GM19239 (cell line): ENCODE measurements at places on chromosomes 13 and 19.

GRCh38 chr19:17685451-17686022, 2.6 kb downstream of the UNC13A start:
- DNase-seq = no peak

DNA sequence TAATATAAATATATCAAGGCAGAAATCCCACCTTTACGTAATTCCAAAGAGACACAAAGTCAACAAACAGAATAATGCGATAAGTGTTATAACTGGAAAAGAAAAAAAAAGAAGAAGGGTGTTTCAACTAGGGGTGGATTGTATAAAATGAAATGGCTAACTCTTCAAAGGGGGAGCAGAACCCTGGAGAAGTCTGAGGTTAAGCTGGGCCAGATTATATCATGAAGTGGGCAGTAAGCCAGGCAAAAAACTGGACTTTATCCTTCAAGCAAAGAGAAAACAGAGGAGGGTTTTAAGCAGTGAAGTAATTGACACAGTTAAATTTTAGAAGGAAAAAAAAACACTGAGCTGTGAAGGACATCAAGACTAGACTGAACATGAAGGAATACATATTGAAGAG, 41.9 kb downstream of the TBC1D4 start:
- DNase-seq = no peak

DNA sequence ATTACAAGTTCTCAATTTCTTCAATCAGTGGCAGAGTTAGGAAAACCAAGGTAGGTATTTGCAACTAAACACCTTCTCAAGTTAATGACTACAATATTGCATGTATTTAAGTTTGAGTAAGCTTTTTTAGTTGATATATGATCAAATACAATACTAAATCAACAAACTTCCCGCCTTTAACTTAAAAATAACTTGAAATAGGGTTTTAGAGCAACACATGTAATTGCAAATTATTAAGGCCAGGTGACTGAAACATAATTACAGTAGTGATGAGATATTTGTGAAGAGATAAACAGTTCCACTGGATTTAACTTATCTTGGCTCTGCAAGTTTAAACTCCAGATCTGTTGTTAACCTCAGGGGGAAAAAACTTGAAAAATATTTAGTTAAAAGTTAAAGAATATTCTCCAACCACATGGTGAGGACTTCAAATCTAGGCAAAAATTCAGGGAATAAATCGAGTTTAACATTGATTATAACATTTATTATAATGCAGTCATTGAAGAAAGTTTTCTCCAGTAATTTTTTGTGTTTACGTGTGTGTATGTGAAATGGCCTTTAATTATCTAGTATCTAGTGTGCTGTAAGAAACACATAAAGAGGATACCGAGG, 3.6 kb downstream of the DACH1 start:
- no peak for DNase-seq

GRCh38 chr13:31012655-31013024, 80.2 kb downstream of the TEX26 start:
- no peak for DNase-seq

DNA sequence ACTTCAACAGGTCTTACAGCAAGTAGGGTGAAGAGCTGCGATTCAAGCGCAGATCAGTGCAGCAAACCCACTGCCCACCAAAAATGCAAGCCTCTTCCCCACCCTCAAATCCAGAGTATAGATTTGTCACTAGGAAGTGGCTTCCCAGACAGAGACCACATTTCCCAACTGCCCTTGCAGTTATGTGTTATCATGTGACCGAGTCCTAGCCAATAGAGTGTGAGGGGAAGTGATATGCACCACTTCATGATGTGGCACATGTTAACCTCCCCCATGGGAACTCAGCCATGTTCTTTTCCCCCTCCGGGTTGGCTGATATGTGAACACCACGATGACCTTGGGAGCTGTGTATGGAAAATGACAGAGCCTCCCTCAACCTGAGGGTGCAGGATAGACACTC, 50.8 kb downstream of the MBD3L2B start:
- DNase-seq = no peak

DNA sequence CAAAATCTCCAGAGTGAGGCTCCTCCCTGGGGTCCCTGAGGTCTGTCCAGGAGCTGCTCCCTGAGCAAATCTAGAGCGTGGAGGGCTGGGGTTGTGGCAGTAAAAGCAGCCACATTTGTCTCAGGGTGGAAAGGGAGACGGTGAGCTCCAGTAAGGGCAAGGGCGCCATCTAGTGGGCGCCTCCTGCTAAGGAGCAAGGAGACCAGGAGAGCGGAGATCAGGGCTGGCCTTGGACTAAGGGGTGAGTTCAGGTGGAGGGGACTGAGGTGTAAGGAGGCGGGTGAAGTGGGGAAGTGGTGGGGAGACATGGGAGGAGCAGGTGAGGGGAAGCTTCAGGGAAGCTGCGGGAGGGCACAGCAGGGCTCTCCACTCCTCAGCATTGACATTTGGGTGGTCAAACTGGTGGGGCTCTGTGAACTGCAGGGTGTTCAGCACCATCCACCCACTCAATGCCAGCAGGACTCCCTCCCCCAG, 5.3 kb upstream of the CEACAM21 start:
- peak; percentile 59 for DNase-seq

- no peak for DNase-seq
These were observed 608.3 kb downstream of the PCDH17 start for GRCh38 chr13:58239774-58240268.

- DNase-seq = no peak
These were observed 72.0 kb downstream of the SPATA13 start for GRCh38 chr13:24232474-24232873.

GRCh38 chr13:64069892-64070291, 2654.2 kb upstream of the PCDH20 start:
- no peak for DNase-seq

- no peak for DNase-seq
These were observed 252.8 kb downstream of the RFC3 start for GRCh38 chr13:34070544-34071303.

GRCh38 chr19:41646589-41647204, 19.8 kb upstream of the CEACAM4 start:
- DNase-seq = no peak

DNA sequence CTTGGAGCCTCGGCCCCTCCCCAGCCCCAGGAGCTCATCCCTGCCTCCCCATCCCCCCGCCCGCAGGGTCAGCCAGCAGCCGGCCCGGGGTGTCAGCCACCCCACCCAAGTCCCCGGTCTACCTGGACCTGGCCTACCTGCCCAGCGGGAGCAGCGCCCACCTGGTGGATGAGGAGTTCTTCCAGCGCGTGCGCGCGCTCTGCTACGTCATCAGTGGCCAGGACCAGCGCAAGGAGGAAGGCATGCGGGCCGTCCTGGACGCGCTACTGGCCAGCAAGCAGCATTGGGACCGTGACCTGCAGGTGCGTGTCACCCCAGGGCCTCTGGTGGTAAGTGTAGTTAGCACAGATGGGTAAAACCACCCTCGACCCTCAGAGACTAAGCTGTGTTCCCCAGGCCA, 13.8 kb downstream of the MAP1S start:
- no peak for DNase-seq

GRCh38 chr13:19573120-19573716, 11.9 kb upstream of the TPTE2 start:
- DNase-seq = no peak

DNA sequence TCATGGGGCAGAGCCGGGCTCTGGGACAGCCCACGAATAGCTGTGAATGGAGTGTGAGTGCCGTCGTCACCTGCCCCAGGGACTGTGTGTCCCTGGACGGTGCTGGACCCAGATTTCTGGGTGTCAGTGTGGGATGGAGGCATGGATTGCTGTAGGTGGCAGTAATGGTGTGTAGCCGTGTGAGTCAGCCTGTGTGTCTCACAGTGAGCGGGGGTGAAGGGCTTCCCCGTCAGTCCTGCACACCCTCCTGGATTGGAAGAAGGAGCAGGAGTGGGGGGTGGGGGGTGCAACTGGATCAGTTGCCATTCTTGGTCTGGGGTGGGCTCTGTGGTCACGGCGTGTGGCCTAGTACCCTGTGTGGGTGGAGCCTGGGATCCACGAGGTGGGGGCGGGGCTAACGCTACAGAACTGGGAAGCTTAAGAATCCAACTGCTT, 6.5 kb upstream of the LTBP4 start:
- no peak for DNase-seq

DNA sequence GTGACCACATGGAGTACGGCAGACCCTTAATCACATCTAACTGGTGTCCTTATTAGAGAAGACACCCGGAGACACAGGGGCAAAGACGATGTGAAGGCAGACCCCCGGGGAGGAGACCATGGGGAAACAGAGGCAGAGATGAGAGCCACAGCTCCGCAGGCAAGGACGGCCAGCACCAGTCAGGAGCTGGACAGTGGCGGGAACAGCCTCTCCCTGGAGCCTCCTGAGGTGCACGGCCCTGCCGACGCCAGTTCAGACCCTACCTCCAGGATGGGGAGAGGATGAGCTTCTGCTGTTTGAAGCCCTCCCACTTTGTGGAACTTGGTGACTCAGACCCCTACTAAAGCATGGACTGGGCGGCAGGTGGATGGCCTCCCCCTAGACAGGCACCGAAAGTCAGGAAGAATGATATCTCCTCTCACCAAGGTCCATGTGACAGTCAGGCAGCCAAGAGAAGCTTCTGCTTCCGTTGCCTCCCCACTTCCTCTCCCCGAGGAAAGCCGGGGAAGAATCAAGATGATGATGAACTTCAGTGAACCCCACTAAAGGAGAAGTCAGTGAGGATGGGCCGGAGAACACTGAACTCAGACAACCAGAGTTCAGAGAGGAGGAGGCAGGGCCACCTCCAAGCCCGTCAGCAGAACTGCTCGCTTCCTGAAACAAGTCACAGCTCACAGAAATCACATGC, 25.4 kb downstream of the RAB20 start:
- DNase-seq = peak; percentile 27

GRCh38 chr19:47190167-47190727, 40.8 kb downstream of the BBC3 start:
- no peak for DNase-seq

GRCh38 chr19:38208571-38208970, 15.5 kb downstream of the DPF1 start:
- no peak for DNase-seq

GRCh38 chr13:32409561-32410421, 18.1 kb downstream of the N4BP2L1 start:
- no peak for DNase-seq

GRCh38 chr19:33261511-33262189, 36.0 kb upstream of the SLC7A10 start:
- no peak for DNase-seq

DNA sequence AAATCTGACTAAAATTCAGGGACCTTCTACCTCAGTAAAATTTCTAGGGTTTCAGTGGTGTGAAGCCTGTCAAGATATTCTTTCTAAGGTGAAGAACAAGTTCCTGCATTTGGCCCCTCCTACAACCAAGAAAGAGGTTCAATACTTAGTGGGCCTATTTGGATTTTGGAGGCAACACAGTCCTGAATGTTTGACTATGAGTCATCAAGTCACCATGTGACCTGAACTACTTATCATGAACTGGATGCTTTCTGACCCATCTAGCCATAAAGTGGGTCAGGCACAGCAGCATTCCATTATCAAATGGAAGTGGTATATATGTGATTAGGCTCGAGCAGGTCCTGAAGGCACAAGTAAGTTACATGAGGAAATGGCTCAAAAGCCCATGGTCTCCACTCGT, 163.0 kb upstream of the IRS2 start:
- no peak for DNase-seq

DNA sequence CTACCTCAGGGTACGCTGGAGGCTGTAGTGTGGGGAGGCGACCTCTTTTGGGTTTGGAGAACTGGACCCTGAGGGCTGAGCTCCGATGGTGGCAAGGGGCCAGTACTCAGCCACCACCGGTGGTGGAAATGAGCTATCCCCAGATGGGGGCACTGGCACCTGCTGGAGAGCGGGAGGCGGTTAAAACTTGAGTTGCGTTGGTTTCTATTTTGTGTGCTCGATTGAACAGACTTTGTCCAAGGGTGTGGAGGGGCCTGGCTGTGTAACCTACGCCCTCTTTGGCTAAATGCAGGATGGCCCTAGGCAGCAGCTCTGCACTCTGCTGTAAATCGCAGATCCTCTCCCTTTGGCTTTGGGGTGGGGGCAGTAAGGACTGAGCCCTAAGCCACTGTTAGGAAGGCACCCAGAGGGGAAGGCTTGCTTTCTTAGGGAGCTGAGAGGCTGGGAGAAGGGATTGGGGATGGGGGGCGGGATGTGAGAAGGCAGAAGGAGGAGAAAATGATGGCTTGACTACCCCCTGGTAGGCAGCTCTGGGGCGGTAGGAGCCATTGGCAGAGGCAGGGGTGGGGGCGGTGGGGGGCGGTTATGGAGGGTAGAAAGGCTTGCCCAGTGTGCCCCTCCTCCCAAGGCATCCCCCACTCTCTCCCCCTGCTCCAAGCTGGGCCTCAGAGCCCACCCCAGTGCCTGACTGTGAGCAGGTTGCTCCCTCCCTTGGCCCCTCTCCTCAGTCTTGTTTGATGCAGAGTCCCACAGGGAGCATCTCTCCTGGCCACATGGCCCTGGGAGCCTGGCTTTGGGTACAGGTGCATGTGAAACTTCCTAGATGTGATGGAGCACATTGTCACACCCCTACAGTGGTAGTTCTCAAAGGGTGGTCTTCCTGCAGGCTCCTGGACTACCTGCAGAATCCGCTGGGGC, 5.0 kb downstream of the VSTM2B start:
- no peak for DNase-seq

GRCh38 chr13:51118809-51119431, 7.8 kb upstream of the C13orf42 start:
- DNase-seq = no peak
